ENCODE measurements at places on chromosomes 7 and 10.

DNA sequence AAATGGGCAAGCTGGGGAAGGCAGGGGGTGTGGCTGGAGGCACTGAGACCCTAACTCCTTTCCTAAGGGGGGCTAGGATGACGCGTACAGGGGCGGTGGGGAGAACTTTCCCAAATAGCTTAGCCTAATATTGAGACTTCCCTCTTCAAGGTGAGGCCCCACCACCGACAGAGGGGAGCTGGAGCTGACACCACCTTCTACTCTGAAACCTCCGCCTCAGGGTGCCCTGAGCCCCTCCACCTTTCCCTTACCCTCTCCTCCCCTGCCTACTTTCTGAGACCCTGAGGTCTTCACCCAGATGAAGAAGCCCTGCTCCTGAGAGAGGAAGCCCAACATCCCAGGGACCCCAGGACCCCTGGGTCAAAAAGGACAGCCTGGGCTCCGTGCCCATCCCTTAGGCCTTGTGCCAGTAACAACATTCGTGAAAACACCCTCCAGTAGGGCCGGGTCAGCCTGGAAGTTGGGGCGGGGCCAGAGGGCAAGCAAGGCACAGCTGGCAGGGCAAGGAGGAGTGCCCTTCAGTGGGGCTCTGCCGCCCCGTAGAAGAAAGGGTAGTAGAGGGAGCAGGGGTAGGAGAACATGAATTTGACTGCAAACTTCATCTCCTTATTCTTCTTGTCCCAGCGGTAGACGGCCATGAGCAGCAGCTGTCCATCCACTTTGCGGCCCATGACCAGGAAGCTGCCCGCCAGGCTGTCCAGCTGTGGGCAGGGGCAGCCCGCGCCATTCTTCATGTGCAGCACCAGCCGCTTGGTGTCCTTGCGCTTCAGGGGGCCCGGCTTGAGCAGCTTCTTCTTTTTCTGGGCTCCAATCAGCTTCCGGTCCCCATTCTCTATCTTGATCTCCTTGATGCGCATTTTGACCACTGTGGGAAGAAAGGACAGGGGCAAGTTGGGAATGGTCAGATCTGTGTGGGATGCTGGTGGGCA, 4.5 kb downstream of the SFRP5 start:
- peaks cover 24% of the 10 kb centered on the region for H3K27me3 ChIP-seq
- peaks cover 11% of the 10 kb centered on the region for H3K4me1 ChIP-seq
- no peak overlapping the region for H3K4me3 ChIP-seq
- DNase-seq: no peak
- H3K27ac ChIP-seq: no peak overlapping the region
- H3K36me3 ChIP-seq: no peaks in the 10 kb centered on the region

- H3K27me3 ChIP-seq: no peaks in the 10 kb centered on the region
- H3K36me3 ChIP-seq: no peaks in the 10 kb centered on the region
- H3K4me1 ChIP-seq: no peaks in the 10 kb centered on the region
- no peak overlapping the region for H3K4me3 ChIP-seq
These were observed 25.3 kb upstream of the NEBL start for GRCh38 chr10:20922451-20922850.

- peaks cover 8% of the 10 kb centered on the region for H3K27me3 ChIP-seq
- H3K4me1 ChIP-seq: no peaks in the 10 kb centered on the region
- H3K36me3 ChIP-seq: no peaks in the 10 kb centered on the region
These were observed 51.7 kb downstream of the GRID1 start for GRCh38 chr10:86314616-86315548.

DNA sequence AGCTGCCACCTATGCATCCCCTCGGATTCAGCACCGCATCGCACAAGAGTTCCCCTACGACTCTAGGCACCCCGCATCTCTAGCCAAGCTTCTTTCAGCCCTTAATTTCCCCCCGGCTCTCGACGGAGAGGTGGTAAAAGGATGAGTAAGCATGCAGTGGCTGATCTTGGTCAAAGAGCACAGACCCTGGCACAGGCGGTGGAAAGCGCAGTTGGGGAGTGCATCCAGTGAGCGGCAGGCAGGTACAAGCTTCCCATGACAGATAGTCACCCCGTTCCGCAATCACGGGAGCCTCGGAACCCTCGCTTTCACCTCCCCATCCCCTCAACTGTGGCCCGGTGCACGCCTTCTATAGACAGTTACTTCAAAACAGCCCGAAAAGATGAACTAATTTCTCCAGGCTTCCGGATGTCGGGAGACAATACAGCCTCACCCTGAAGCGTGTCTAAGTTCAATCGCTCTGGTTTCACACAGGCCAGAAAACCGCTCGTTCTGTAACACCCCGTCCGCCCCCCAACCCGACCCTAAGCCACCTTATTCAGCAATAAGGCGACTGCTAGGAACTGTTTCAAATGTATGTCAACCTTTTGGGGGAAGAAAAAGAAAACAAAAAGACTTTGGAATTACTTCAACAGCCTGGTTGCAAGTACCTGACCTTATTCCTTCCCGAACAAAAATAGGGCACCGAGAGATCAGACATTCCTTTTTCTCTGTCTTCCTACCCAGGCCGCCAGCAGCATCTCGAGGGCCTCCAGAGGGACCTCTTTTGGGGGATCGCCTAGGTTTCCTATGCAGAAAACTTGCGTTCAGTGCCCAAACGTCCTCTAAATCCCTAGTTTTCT, 1.4 kb downstream of the RHEB start:
- peak overlapping the region; percentile 86 for H3K4me3 ChIP-seq
- H3K36me3 ChIP-seq: peaks cover 2% of the 10 kb centered on the region
- H3K4me1 ChIP-seq: peaks cover 52% of the 10 kb centered on the region
- H3K27ac ChIP-seq: peak overlapping the region; percentile 59

DNA sequence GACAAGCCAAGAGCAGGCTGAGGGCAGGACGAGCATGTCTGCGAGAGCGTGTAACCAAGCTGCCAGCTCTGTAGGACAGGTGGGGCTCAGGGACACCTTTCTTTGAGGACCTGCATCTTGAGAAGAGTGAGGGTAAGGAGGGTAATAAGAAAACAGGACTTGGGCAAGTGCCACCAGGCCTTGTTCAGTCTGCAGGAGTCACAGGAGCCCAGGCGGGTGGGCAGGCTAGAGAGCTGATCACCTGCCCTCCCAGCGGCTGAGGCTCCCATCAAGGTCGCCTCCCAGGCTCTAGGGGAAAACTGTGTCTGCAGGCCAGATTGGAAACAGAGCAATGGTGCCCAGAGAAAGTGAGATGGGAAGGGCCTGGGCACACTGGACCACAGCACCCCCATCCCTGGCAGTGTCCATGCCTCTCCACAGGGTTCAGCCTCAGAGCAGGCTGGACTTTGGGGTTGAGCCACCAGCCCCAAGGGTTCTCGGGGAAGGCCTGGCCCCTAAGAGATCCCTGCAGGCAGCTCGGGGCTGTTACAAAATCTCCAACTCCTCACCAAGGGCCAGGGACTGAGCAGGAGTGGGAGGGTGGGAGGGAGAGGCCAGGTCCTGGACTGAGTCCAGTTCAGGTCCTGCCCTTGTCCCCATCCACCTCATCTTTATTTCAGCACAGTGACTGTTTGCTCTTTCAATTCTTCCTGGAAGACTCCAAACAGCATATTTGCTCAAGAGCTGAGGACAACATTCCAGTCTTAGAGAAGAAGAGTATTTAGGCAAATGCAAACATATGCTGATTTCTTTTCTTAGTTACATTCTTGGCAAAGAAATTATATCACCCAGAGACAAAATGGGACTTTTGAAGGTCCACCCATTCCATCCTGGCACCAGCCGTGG, 161.9 kb downstream of the GRID1 start:
- H3K4me1 ChIP-seq: no peaks in the 10 kb centered on the region
- no peak overlapping the region for H3K4me3 ChIP-seq
- H3K27me3 ChIP-seq: peaks cover 4% of the 10 kb centered on the region
- H3K36me3 ChIP-seq: no peaks in the 10 kb centered on the region
- DNase-seq: no peak

DNA sequence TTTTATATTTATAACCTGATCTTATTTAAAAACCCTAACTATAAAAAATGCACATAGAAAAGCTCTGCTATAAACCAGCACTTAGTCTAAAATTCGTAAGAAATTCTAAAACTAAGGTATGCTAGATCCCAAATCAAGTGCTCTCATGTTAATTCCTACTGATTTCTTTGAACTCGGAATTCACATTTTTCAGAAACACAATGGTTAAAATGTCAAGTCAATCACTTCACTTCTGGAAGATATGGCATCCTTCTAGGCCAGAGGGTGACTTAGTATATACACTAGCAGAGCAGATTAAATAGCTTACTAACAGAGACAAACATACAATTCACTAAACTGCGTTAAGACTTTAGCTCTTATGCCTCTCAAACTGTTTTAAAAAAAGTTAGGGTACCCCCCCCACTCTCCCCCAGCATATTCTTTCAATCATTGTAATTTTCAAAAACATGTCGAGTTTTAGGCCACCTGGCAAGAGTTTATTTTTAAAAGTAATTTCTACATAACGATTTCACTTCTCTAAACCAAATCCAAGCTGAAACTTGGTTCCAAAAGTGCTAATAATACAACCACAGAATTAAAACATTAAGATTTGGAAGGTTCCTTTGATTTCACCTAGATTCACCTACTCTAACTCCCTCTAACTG, 129.4 kb downstream of the NRBF2 start:
- peaks cover 70% of the 10 kb centered on the region for H3K4me1 ChIP-seq
- peak overlapping the region; percentile 56 for H3K27ac ChIP-seq
- no peak for DNase-seq
- no peaks in the 10 kb centered on the region for H3K27me3 ChIP-seq
- H3K4me3 ChIP-seq: peak overlapping the region; percentile 58

GRCh38 chr10:75679536-75679935, 248.1 kb downstream of the LRMDA start:
- DNase-seq: no peak
- no peaks in the 10 kb centered on the region for H3K36me3 ChIP-seq
- H3K4me3 ChIP-seq: no peak overlapping the region
- no peaks in the 10 kb centered on the region for H3K4me1 ChIP-seq
- H3K27ac ChIP-seq: no peak overlapping the region

GRCh38 chr7:52114056-52114455, 797.4 kb upstream of the COBL start:
- peaks cover 1% of the 10 kb centered on the region for H3K36me3 ChIP-seq
- no peaks in the 10 kb centered on the region for H3K4me1 ChIP-seq
- H3K4me3 ChIP-seq: no peak overlapping the region
- DNase-seq: no peak
- no peaks in the 10 kb centered on the region for H3K27me3 ChIP-seq

Data from activated T-cell treated with anti-CD3 and anti-CD28 coated beads, Interleukin-2, amount 50 U/mL, for 72 hours (primary cell).